ENCODE measurements at places on chromosomes 2 and 18.

- DNase-seq = no peak
Observed at GRCh38 chr2:126475031-126475430, 180.9 kb upstream of the GYPC start.

DNA sequence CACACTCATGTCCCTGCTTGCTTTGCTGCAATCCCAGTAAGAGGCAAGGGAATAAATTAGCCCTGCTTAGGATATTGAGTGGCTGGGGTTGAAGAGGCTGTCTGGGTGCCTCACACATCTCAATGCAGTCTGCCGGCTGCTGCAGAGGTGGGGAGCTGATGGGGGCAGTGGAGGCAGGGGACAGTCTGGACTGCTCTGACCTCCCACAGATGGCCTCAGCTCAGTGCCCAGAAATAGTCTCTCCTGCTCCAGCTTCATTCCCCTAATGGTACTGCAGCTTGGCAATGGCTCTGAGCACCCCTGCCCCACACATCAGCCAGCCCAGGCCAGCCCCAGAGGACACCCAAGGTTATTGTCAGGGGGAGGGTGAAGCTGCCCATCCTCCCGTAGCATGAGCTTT, 21.5 kb upstream of the TNS1 start:
- DNase-seq = no peak

- DNase-seq = no peak
Observed at GRCh38 chr2:174350018-174350417, 15.3 kb downstream of the SP9 start.

GRCh38 chr2:4914551-4914950, 777.6 kb upstream of the SOX11 start:
- DNase-seq = no peak

GRCh38 chr2:19844750-19845149, 57.0 kb downstream of the TTC32 start:
- no peak for DNase-seq

- no peak for DNase-seq
Observed at GRCh38 chr2:155663265-155663664, 669.3 kb downstream of the NR4A2 start.

DNA sequence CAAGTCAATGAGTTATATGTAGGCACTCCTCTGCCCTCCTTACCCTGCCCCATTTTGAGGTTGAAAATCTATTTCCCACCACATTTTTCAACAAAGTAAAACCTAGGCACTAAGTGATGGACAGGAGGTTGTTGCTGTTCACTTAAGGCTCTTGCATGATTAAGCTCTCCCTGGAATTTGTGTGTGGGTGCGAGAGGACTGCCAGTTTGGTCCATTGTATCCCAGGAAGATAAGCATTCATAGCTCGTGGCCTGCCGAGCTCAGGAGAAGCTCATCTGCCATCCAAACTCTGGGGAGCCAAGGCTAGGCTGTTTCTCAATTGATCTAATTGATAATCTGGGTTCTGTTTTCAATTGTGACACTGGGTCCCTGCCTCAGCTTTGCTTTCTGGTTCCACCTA, 4.7 kb upstream of the MAP4K4 start:
- no peak for DNase-seq

GRCh38 chr18:38948436-38948835, 1382.8 kb upstream of the CELF4 start:
- no peak for DNase-seq

DNA sequence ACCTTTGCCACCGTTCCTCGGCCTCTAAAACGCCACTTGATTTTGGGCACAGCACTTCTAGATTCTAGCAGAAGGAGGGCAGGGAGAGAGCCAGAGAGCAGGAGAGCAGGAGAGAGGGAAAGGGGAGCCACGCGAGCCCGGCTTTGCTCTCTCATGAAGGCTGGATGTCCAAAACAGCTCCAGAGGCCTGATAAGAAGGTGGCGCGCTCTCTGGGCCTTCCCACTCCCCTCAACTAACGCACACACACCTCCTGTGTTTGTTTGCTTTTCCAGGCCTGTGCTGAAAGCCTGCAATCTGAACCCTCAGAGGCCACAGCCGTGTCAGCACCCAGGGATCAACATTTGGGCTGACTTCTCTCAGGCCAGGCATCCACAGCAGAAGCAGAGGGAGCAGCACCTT, 184.8 kb upstream of the SOX11 start:
- DNase-seq = no peak

- DNase-seq = peak; percentile 30
Observed at GRCh38 chr2:30147196-30147714, 448 bp downstream of the YPEL5 start.

DNA sequence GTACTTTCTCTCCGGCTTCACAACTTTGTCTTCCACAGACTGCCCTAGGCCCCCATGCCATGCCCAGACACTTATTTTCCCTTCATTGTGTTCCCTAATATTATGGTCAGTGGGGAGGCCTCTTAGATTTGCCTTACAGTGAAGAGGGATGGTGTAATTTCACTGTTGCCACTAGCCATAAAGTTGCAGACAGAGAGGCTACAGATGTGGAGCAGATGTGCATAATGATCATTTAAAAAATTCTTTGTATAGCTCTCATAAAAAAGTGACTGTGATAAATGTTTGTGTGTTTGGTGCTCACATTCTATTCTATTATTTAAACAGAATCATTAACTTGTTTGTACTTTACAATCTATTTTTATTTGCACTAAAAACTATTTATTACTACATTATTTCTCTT, 67.5 kb upstream of the FN1 start:
- no peak for DNase-seq

GRCh38 chr2:39311469-39311868, 67.7 kb upstream of the CDKL4 start:
- no peak for DNase-seq

- DNase-seq = no peak
Observed at GRCh38 chr18:13892098-13892497, 23.2 kb downstream of the MC2R start.

DNA sequence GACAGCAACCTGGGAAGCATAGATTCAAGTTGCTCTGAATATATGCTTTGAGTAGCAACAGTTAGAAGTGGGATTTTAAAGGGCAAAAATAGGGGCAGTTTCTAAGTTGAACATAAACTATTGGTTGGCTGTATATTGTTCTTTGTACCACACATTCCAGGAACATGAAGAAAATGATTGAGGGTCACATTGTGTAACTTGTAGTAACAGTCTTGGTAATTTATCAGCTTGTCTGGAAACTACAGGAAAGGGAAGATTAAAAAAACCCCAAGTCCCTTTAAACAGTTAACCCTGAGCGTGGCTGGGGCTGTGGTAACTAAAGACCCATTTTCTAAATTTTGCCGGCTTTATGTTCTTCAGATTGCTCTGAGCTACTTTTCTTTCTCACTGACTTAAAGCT, 7.4 kb downstream of the PLEKHB2 start:
- DNase-seq = no peak

- DNase-seq = no peak
Observed at GRCh38 chr2:3533836-3534235, 14.5 kb upstream of the ADI1 start.

DNA sequence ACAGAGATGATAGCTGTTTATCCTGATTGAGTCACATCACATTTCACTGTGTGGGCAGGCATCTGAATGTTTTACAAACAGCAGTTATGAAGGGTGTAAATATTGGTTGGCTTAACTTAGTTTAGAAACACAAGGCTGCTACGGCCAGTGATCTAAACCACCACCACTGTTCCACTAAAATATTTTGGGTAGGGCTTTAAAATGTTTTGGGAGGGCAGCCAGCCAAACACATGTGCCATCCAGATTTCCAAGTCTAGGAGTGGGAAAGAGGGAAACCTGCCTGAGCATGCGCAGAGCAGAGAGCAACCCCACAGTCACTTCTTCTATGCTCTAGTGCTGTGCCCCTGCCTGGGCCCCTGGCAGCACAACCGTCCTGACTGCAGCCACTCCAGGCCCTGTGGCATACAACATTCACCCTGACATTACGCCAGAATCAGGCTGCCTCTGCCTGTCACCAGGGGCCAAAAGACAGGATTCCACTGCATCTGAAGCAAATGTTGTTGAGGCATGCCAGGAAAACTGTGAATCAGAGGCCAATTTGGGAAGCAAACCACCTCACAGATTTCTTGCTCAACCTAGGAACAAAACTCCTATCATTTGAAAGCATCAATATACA, 74.8 kb upstream of the COL5A2 start:
- no peak for DNase-seq

DNA sequence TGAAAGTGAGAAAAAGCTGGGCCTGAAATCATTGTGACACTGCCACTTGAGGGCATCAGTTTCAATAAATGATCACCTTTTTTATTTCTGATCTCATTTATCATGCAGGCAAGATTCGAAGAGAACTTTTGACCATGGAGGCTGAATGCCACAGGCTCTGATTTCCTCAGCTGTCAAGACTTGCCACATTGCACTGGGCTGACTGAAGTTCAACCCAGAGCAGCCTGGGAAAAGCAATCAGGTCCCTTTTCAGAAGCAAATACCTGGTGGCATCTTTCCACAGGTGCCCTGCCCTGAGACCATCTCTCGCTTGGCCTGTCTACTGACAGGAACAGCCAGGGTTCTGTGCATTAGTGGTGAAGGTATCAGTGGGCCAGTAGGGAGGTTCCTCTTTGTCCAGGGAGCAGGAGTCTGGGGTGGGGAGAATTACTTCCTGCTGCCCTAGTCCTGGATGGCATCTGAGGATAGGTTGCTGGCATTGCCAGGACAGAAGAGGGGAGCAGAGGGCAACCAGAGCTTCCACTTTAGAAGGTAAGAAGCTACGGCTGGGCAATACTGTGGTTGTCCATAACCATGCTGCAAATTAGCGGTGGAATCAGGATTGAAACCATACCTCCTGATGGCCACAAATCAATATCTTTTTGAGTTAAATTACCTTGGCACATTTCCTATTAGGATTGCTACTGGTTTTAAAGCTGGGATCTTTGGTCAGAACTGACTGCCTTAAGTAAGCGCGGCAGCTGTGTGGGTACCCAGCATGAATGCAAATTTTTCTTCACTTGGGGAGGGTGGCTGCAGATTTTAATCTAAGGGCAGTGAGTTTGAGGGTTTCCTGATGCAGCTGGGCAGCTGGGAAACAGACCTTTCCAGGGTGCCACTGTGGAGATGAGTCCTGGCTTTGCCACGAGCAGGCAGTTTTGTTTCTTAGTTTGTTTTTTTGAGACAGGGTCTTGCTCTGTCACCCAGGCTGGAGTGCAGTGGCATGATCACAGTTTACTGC, 394.5 kb downstream of the ALK start:
- no peak for DNase-seq

- no peak for DNase-seq
Observed at GRCh38 chr18:55858661-55859515, 270.9 kb upstream of the TCF4 start.

- DNase-seq = no peak
Observed at GRCh38 chr18:33873112-33873511, 295.1 kb downstream of the ASXL3 start.

DNA sequence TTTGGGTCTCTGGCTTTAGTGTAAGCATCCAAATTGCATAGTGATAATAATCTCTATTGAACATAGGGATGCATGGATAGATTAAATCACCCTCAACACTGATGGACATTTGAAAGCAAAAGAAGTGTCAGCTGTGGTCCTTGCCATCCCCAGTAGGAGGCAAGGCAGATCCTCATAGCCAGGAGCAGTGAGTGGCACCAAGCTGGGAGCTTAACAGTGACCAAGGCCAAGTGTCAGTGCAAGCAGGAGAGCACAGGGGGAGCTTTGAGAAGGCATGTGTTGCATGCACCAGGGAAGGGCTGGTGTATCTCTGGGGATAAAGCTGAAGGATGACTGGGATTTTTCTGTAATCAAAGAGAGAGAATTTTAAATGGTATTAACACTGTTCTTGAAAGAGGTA, 14.7 kb downstream of the SLC14A1 start:
- DNase-seq = no peak

DNA sequence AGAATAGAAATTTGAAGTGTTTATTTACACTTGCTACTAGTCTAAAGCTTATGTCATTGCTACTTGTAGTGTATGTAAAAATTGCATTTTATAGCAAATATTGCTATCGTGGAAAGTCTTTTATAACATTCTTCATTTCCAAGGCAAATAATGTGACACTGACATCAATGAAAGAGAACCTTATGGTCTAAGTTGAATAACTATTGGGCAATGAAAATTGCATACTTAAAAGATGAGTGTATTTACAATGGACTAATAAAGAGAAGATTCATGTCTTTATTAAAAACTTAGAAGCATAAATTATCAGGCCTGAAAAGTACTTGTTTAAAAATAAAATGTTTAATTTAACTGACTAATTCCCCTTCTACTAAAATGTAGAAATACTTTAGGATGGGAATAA, 82.2 kb downstream of the LRP1B start:
- no peak for DNase-seq

DNA sequence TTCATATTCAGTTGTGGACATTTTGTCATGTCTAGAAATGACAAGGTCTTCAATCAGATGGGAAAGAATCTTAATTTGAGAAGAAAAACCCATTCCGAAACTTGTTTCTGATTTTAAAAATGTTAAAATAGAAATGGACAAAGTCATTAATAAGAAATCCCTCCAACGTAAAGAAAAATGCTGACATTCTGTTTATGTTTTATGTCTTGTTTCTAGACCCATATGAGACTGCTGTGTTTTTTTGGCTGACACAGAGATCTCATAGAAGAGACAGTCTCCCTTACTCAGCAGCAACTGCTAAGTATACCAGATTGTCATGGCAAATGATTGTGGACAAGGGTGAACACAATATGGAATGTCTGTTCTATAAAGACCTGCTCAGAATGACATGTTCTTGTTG, 538.5 kb downstream of the ZEB2 start:
- no peak for DNase-seq

- DNase-seq = no peak
Observed at GRCh38 chr2:220955776-220956175, 616.3 kb downstream of the EPHA4 start.

DNA sequence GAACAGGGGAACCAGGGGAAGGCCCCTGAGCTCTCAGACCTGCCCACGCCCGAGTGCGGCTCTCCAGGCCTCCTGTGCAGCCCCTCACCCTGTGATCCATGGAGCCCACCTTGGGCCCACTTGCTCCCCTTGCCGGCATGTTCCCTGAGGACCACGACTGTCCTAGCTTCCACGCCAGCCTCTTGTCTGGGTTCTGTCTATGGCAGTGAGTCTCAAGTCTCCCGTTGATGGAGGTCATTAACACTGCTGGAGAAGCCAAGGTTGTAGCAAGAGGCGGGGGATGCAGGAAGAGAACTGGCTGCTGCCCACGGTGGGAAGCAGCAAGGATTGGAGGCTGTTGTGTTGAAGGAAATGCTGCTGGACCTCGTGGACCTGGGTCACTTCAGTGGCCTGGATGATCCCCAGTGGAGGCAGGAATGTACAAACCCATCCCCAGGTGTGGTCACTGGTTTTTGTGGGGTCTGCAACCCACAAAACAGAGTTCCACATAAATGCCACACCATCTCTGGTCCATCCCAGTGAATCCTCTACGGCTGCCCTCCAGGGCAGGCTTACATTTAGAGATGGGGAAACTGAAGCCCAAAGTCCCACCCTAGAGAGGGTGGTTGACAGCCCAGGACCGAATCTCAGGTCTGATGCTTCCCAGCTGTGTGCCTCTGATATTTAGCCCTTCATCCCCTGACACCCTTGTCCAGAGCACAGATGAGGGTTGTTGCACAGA, 150.3 kb downstream of the NDUFA10 start:
- DNase-seq = no peak

DNA sequence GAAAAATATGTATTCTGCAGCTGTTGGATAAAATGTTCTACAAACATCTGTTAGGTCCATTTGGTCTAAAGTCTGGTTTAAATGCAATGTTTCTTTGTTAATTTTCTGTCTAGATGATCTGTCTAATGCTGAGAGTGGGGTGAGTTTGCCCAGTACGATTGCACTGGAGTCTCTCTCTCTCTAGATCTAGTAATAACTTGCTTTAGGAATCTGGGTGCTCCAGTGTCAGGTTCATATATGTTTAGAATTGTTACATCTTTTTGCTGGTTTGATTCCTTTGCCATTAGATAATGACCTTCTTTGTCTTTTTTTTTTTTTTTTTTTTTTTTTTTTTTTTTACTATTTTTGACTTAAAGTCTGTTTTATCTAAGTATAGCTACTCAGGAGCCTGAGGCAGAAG, 10.4 kb downstream of the GCC2 start:
- DNase-seq = no peak

Measured in activated naive CD4-positive, alpha-beta T cell treated with Interleukin-2 at 50 U/mL for 16 hours (primary cell).